Right lung (tissue), 10 donors: ENCODE measurements at places on chromosomes 6 and 20. TPM values are rescaled to one million over a fixed set of nuclear protein-coding genes. Genes with fewer than 3 reads are reported as not detected.

Gene TRIM15
- not detected for polyA plus RNA-seq

Gene SIRT5
- polyA plus RNA-seq, result 19.6 TPM

DNA sequence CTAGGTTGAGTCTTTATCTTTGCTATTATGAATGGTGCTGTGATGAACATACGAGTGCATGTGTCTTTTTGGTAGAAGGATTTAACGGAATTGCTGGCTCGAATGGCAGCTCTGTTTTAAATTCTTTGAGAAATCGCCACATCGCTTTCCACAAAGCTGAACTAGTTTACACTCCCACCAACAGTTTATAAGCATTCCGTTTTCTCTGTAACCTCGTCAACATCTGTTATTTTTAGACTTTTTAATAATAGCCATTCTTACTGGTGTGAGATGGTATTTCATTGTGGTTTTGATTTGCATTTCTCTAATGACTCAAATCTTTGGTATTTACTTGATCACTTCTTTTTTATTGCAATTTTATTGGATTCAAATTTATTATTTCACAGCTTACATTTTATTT lies 117.4 kb upstream of the HDGFL1 start:
- DNase-seq, result no peak

DNA sequence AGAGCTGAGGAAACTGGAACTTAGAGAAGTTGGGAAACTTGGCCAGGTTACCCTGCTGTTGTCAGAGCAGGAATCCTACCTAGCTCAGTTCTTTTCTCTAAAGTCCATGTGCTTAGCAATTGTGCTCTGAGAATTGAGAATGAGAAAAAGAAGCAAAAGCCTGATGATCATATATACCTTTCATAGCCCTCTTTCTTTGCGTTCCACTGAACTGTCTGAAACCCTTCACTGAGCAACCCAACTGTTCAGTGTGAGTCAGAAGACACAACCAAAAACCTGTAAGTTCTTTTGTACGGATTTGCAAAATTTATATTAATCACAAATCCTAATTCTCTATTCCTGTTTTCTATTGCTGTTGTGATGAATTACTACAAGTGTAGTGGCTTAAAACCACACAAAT lies 80.6 kb downstream of the PHF3 start:
- DNase-seq, result no peak

GRCh38 chr6:160510199-160510598 lies 153.9 kb downstream of the LPA start:
- no peak for DNase-seq

Gene MDFI
- polyA plus RNA-seq, result 88.2 TPM

Gene LY6G6C
- 0.69 TPM for polyA plus RNA-seq

DNA sequence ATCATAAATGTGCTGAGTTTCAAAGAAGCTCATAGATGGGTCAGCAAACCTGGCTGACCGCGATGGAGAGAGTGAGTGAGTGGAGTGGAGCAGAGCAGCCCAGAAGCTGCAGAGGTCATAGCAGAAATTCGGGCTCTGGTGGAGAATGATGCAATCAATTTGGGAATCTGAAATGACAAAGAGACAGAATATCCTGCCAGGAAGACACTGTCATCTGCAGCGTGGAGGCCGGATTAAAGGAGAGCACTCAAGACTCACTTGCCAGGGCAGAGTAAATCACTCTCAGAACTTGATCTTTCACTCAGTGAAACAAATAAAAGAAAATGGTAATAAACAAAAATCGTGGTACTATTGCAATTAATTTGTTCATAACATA lies 109.6 kb upstream of the RREB1 start:
- DNase-seq, result no peak

Gene GRM4
- 0.60 TPM for polyA plus RNA-seq

Gene APCDD1L
- polyA plus RNA-seq, result 0.21 TPM

DNA sequence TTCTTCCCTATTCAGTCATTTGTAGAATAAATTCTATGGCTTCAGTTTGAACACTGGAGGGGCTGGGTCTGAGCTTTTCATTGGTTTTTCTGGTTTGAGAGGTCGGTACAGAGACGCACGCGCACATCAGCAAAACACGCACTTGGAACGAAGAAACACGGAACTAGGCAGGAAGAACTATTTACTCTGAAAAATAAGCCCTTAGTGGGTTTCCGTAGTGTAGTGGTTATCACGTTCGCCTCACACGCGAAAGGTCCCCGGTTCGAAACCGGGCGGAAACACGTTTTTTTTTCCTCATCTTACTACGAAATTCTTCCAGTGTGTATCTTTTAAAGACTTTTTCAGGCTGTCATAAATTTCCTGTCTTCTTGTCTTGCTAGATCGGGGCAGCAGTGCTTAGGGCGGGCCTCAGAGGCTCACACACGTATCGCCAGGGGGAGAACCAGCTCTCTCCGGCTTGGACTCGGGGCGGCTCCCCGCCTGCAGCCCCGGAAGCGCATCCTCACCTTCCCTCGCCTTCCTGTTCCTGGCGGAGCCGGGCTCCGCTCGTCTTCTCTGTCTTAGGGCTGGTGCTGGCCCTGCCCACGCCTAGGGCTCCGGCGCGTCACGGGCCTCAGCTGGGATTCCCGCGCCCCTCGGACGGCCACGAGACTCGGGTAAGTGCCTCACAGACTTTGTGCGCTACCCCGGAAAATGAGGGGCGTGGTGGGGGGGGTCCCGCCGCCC lies at the start of gene HMGN4:
Gene HMGN4, plus strand, starts transcription at position 521 of the 726 bp plus-strand sequence. CDS start 6,841 bp downstream, outside the sequence.
- peak; percentile 97 for DNase-seq

Gene TAGAP
- 1.8 TPM for polyA plus RNA-seq

DNA sequence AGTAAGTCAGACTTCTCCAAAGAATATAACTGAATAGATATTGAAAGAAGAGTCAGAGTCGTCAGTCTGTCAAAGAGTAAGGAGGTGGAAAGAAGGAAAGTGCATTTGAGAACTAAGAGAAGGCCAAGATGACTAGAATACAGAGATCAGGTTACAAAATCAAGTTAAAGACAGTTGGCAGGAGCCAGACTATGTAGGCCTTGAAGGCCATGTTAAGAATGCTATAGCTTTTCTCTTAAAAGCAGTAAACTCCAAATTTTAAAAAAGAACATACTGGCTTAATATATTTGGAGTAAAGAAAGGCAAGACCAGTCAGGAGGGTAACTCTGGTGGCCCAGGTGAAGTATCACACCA lies 68.8 kb downstream of the IBTK start:
- DNase-seq, result no peak

Gene ANKRD60
- polyA plus RNA-seq, result not detected

DNA sequence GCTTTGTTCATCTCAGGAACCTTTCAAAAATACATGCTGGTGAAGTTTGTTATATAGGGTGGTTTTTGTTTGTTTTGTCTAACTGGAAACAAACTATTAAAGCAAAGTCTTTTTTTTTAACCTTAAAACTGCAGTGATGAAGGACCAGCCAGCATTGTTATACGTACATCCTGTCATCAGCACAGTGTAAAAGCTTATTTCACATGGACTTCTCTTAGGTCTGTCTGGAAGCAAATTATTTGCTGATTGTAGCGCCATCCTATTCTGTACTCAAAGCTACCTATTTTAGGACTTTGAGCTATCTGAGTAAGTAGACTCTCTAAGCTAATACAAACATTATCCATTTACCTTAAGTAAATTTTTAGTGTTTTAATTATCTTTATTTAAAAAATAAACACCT lies 61.7 kb downstream of the SNX9 start:
- DNase-seq, result no peak

DNA sequence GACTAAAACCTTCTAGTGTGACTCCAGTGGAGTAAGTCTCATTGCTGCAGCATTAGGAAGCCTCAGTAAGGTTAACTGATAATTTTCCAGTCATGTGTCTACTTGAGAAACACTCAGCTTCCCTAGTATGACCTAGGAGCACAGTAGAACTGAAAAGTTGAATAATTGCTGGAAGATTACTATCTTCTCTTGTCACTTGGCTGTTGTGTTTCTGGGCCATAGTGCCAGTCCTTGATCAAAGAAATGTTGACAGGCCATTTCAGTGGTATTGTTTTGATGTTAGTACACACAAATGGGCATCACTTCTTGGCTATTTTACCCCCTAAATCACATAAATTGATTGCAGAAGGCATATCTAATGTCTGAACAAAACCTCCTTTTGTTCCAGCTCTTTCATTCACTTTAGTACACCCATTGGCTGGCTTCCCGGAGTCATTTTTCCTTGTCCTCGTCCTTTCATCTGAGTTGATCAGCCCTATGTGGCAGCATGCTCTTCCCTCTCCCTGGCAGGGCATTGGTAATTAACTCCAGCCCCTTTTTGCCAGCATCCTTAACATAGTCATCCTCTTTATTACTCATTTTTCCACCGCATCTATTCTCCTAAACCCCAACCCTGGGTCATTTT lies 6.0 kb downstream of the ENPP3 start:
- DNase-seq, result no peak

Gene UCKL1
- polyA plus RNA-seq, result 41.7 TPM

Gene NMBR
- 0.45 TPM for polyA plus RNA-seq

Gene MBOAT1
- polyA plus RNA-seq, result 20.3 TPM

GRCh38 chr6:68722891-68723527 lies 87.9 kb downstream of the ADGRB3 start:
- DNase-seq, result no peak

Gene BHLHE23
- not detected for polyA plus RNA-seq

Gene CST5
- not detected for polyA plus RNA-seq

- no peak for DNase-seq
Observed at GRCh38 chr6:135479601-135480000, 17.9 kb downstream of the AHI1 start.

- DNase-seq, result no peak
Observed at GRCh38 chr6:168016176-168016620, 18.7 kb downstream of the KIF25 start.

Gene SMOC2
- polyA plus RNA-seq, result 10.2 TPM

Gene PNLDC1
- 0.12 TPM for polyA plus RNA-seq

- DNase-seq, result no peak
Observed at GRCh38 chr20:34750484-34750883, 46.3 kb downstream of the TP53INP2 start.
